A172 (cell line): ENCODE measurements at places on chromosomes 4 and X. TPM values are rescaled to one million over a fixed set of nuclear protein-coding genes. Genes with fewer than 3 reads are reported as not detected.

The RNF212 gene
- not detected in 2 replicates for total RNA-seq

The SERTM2 gene
- total RNA-seq: not detected in 2 replicates

The AMMECR1 gene
- total RNA-seq: 7.8 and 8.3 TPM in 2 replicates

The ETDB gene
- not detected in 2 replicates for total RNA-seq

The TGIF2LX gene
- 0.98 TPM in 1 of 2 replicates, not detected in the other for total RNA-seq

The MAGEB1 gene
- total RNA-seq: not detected in 2 replicates

The NIPAL1 gene
- 0.29 and 0.88 TPM in 2 replicates for total RNA-seq

The DUSP21 gene
- total RNA-seq: not detected in 2 replicates

The RIPPLY1 gene
- total RNA-seq: 0.10 TPM in 1 of 2 replicates, not detected in the other

The BANK1 gene
- 0.10 and 0.24 TPM in 2 replicates for total RNA-seq

The YY2 gene
- 4.1 and 4.3 TPM in 2 replicates for total RNA-seq

The ACOT9 gene
- total RNA-seq: 135 and 176 TPM in 2 replicates

The SLITRK4 gene
- total RNA-seq: not detected in 2 replicates

The UBA1 gene
- 169 and 174 TPM in 2 replicates for total RNA-seq

The LARP7 gene
- total RNA-seq: 48.6 and 52.6 TPM in 2 replicates

The LRIT3 gene
- total RNA-seq: not detected in 2 replicates

The ASB12 gene
- not detected in 2 replicates for total RNA-seq

The FHIP1A gene
- total RNA-seq: 3.0 and 38.0 TPM in 2 replicates

The RASL11B gene
- total RNA-seq: not detected in 2 replicates

The PLA2G12A gene
- total RNA-seq: 19.9 and 29.4 TPM in 2 replicates

The MAGED4 gene
- 6.9 and 12.0 TPM in 2 replicates for total RNA-seq

The SAGE1 gene
- total RNA-seq: not detected in 2 replicates

The FAM133A gene
- 15.5 and 20.3 TPM in 2 replicates for total RNA-seq

The SORBS2 gene
- 9.3 and 14.2 TPM in 2 replicates for total RNA-seq

The GJB1 gene
- total RNA-seq: not detected in 2 replicates

The ZXDA gene
- total RNA-seq: 4.0 and 5.7 TPM in 2 replicates

The APLN gene
- 0.31 and 0.65 TPM in 2 replicates for total RNA-seq

The SLC4A4 gene
- total RNA-seq: not detected in 2 replicates

The KLHL13 gene
- 0.26 and 0.81 TPM in 2 replicates for total RNA-seq

The SHROOM2 gene
- total RNA-seq: 1.4 and 2.8 TPM in 2 replicates

The TMSB15C gene
- 2.9 and 4.2 TPM in 2 replicates for total RNA-seq

The MAGEA8 gene
- not detected in 2 replicates for total RNA-seq

The AP1AR gene
- 23.2 and 32.9 TPM in 2 replicates for total RNA-seq

The AMELX gene
- total RNA-seq: not detected in 2 replicates

The ARHGEF6 gene
- 5.0 and 5.2 TPM in 2 replicates for total RNA-seq

The LAMP2 gene
- 63.5 and 71.7 TPM in 2 replicates for total RNA-seq

The RNF175 gene
- total RNA-seq: not detected in 2 replicates

The F8A3 gene
- total RNA-seq: 0.41 and 0.57 TPM in 2 replicates

The NPFFR2 gene
- not detected in 2 replicates for total RNA-seq

The KIT gene
- total RNA-seq: 5.1 and 10.4 TPM in 2 replicates

The DUSP9 gene
- 9.0 and 9.3 TPM in 2 replicates for total RNA-seq
